ENCODE measurements at places on chromosomes 3 and 15.
A peak's percentile ranks its signal among the peaks of the same experiment; 100 is the strongest.

DNA sequence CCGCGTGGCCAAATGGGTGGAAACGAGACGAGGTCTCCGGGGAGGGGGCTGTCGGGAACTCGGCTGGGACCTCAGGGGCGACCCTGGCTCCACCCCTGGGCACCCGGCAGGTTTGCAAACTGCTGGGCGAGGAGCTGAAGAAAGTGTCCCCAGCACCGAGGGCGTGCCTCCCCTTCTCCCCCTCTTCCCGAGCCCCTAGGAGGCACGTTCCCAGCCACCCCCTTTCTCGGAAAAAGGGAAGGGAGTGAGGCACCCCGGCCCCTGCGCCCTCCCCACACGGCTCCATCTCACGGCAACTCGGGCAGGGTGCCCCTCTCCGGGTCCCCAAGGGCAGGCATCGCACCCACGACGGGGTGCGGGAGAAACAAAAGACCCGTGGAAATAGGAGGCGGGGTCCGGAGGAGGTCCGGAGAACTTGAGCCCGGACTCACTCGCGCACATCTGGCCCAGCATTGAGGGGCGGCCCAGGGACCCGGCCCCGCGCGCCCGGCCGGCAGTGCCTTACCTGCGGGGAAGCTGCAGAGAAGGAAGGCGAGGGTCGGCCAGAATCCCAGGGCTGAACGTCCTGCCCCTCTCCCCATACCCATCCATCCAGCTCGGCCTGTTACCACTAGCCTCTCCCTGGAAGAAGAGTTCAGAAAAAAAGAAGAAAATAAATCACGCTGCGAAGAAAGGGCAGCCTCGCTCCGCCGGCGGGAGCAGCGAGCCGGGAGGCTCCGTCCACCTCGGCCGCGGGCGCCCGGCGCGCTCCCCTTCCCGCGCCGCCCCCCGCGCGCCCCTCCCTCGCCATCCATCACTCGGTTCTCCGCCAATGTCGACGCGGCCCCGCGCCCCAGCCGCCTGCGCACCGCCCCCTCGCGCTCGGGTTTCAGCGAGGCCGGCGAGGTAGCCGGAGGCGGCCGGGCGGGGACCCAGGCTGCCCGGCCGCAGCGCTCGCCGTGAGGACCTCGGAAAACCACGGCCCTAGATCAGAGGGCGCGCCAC lies 16.3 kb downstream of the RGMA start:
- DNase-seq: peak; percentile 95

GRCh38 chr3:182190056-182190455 lies 478.3 kb downstream of the SOX2 start:
- DNase-seq: no peak

GRCh38 chr3:36894914-36895313 lies 49.9 kb downstream of the TRANK1 start:
- no peak for DNase-seq

- DNase-seq: no peak
These were observed 928.1 kb downstream of the ROBO1 start for GRCh38 chr3:78839693-78840092.

DNA sequence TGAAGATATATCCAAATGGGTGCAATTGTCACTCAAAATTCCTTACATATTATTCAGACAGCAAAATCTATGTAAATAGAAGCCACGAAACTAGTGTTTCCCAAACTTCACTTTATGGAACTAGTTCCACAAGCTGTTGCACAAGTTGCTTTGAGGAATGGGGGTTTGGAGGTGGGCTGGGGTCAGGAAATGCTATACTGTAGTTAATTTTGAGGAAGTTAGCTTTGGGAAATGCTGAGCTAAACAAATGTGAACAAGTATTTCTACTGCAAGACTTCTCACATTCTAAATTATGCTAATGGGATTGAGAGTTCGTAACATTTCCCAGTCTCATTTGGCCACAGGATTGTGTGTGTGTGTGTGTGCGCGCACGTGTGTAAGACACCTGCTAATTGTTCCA lies 28.7 kb upstream of the SAMMSON start:
- no peak for DNase-seq

GRCh38 chr3:72418244-72418643 lies 430.0 kb downstream of the SHQ1 start:
- DNase-seq: no peak

Data from astrocyte of the hippocampus (primary cell).